ENCODE measurements at places on chromosomes 3 and 15.

DNA sequence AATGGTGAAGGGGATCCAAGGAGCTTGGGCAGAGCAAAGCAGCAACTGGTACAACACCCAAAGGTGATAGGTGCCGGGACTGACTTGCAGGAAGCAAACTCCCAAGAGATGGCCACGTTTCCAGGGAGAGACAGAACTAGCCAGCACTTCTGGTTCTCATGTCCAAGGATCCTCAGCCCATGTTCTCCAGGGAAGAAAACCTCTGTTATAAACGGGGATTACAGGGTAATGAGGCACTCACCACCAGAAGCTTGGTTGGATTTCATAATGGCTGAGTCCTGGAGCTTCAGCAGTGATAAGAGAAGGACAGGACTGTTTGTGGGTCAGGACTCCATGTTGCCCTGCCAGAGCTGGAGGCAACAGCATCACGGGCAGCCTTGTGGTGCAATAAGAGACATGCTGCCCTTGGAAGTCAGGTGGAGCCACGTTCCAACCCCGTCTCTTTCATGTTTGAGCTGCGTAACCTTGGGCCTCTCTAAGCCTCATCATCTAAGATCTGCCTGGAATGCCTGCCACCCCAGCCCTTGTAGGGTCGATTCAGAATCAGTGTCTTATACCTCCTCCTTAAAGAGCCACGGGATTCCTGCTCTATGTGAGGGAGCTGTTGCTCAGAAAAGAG lies 181.0 kb downstream of the ABHD5 start:
- DNase-seq, result peak; percentile 50

GRCh38 chr3:69236812-69237707 lies 114.7 kb upstream of the LMOD3 start:
- DNase-seq, result no peak

- peak; percentile 85 for DNase-seq
Observed at GRCh38 chr3:133962849-133963248, 66.9 kb downstream of the SLCO2A1 start.

GRCh38 chr3:8972639-8973038 lies 9.4 kb upstream of the RAD18 start:
- DNase-seq, result no peak

GRCh38 chr3:9955611-9956352 lies 3.6 kb upstream of the PRRT3 start:
- DNase-seq, result no peak

- peak; percentile 56 for DNase-seq
Observed at GRCh38 chr15:67241132-67241855, 13.2 kb downstream of the AAGAB start.

DNA sequence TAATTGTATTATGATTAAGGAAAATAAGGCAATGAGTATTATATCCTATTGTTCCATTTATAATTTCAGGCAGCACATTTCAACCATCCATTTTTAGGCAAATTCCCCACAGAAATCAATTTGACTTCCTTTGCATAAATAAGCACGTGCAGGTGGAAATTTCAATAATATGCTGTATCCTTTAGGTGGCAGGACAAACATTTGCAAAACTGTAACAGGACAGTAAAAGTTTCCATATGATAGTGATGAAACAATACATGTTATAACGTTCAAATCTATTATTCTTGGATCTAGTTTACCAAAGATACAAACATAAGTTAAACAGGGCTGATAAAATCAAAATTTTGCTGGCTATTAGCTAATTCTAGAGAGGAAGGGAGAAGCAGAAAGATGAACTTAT lies 8.5 kb downstream of the UACA start:
- DNase-seq, result no peak

DNA sequence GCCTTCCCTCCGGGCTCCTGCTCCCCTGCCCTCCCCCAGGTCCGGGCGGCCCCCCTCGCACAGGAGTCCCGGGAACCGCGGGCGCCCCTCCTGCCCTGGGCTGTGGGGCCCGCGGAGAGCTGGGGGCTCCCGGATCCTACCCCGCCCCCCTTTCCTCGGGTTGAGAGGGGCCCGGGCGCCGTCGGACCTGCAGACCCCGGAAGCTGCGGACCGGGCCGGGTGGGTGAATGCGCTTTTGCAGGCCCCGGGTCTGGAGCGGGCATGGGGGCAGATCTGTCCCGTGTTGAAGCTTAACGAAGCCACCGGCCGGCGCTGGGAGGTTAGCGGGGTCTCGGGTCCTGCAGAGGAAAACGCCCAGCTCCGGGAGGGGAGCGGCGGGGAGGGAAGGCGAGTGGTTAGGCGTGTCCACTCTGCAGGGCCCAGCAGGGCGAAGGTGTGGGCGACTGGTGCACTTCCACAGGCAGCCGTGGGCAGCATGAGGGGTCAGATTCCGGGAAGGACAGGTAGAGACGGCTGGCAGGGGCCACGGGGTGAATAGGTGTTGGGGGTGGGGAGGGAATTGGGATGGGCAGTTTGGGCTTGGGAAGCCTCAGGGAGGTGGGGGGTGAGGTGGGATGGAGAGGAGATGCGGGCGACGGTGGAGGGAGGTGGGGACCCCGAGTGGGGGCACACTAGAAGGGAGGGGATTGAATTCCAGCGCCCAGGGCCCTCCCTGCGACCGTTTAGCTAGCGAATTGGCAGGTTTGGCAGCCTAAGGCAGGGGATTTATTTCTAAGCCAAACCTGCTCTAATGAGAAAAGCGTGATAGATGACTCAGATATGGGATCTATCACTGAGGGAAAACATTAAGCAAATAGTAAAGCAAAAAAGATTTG lies 635 bp downstream of the CD276 start:
- DNase-seq, result peak; percentile 73

- peak; percentile 24 for DNase-seq
Observed at GRCh38 chr15:99738021-99738847, 5.0 kb upstream of the LYSMD4 start.

DNA sequence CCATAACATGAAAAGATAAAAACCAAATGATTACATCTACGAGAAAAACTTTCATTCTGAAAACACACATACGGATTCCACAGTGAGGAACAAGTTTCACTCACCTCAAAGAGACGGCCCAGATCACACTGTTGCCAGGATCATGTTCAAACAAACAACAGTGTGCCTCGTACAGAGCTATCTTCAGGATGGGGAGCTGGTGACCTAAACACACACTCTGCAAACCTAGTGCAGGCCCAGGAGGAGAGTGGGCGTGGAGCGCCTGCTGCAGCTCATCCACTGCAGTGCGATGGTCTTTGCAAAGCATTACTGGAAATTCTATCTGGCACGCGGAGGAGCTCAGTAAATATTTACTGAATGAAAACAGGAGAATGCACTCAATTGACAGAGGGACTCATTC lies 38.5 kb downstream of the TAMM41 start:
- no peak for DNase-seq

DNA sequence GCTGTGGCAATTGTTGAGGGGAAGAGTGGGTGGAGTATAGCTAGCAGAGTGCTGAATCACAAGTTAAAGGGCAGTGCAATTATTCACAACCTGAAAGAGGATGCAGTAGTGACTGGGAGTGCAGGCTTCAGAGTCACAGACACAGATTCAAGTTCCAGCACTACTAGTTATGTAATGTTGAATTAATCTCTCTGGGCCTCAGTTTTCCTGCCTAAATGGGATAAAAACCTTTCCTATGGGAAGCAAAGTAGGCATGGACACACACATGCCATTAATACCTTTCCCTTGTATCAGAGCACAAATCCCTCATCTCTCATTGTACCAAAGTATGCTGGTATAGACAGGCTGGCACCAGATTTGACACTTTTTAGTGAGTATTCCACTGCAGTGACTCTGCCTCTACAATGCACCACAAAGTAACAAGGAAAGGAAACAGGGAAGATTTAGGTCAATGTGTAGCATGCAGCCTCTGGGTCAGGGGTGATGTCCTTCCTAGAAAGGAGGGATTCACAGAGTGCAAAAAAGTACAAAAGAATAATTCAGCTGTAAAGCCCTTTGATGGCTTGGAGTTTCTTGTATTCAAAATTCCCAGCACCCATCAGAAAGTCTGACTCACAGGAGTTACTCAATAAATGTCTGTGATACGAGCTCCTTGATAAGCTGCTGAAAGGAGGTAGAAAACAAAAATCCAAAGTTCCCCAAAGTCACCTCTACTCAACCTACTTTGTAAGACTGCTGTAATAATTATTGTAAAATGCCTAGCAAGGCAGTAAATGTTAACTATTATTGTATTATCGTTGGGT lies 507.5 kb upstream of the TGFBR2 start:
- DNase-seq, result no peak

DNA sequence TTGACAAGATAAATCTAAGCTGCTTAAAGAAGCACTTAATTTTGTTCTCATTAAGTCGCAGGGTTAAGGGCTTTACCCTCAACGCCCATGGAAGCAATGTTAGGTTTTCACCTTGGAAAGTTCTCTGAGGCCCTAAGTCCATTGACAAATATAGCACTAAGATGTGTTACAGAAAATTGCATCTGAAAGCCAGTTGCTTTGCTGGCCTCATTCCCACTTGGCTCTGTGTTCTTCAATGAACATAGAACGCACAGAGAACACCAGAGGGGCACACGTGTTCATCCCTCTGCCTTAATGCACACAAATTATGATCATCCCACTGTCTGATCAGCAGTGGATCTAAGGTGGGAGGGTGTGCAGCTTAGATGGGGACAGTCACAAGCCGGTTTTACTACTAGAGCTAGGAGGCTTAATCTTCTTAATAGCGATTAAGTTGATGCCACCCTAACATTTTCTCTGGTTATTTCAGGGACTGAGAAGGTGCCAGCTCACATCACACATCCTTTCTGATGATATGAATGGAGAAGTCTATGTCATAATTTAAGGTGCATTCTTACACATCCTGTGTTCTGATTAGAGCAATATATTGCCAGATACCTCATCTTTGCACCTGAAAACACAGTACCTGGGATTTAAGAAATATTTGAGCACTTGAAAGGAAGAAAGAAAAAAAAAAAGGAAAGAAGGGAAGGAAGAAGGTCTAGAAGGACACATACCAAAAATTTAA lies 224.4 kb upstream of the ICE2 start:
- no peak for DNase-seq

GRCh38 chr3:138625707-138626365 lies 17.3 kb downstream of the FAIM start:
- DNase-seq, result no peak

DNA sequence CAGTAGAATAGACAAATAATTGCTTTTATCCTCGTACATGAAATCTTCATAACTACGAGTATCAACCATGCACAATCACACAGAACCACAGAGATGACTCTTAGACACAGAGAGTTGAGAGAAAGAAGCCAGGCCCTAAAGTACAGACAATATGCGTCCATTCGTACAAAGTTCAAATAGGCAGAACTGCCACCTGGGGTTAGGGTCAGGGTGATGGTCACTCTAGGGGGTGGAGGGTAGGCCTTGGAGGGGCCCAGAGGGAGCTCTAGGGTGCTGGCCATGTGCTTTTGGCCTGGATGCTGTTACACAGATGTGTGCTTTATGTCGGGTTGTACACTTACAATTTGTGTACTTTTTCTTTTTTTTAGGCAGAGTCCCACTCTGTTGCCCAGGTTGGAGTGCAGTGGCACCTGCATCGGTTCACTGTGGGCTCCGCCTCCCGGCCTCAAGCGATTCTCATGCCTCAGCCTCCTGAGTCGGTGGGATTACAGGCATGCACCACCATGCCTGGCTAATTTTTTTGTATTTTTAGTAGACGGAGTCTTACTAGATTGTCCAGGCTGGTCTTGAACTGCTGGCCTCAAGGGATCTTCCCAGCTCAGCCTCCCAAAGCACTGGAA lies 65.9 kb upstream of the KLF13 start:
- DNase-seq, result peak; percentile 7

GRCh38 chr3:77620009-77620408 lies 580.1 kb downstream of the ROBO2 start:
- DNase-seq, result no peak

GRCh38 chr15:90035095-90035839 lies 34.1 kb downstream of the ZNF710 start:
- peak; percentile 89 for DNase-seq

- DNase-seq, result no peak
Observed at GRCh38 chr15:64009241-64009640, 37.0 kb downstream of the DAPK2 start.

GRCh38 chr3:165903885-165904630 lies 66.8 kb upstream of the BCHE start:
- DNase-seq, result no peak

DNA sequence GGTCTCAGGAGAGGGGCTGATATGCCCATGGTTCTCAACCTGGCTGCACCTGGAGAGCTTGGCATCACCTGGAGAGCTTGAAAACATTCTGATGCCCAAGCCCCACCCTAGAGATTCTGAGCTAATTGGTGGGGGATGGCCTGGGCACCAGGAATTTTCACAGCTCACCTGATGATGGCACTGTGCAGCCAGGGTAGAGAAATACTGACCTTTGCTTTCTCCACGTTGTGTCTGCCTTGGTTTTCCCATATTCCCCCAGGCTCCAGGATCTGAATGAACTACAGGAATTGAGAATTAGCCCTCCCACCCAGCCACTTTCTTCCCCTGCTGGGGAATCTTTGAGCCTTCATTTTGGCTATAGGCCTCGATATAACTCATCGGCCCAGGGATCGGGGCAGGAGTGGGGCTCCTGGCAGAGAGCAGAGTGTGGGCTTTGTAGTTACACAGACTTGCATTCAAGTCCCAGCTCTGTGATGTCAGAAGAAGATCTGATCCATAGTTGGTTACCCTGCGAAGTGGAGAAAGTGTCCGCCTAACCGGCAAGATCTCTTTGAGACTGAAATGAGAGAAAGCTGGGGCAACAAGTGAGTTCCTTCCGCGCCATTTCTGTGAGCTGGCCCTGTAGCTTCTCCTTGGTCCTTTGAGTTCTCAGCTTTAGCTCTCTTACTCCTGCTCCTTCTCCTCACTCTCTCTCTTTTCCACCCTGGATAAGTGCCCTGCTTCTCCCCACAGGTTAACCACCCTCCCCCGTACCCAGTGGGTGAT lies 33.1 kb upstream of the UBE2Q2 start:
- peak; percentile 74 for DNase-seq

GRCh38 chr3:71600646-71601288 lies 17.2 kb upstream of the FOXP1 start:
- DNase-seq, result no peak

- no peak for DNase-seq
Observed at GRCh38 chr3:2540115-2540514, 441.4 kb downstream of the CNTN4 start.
